HepG2 (cell line): ENCODE measurements at places on chromosomes 2 and 18.

GRCh38 chr18:3624935-3625741, 175.2 kb downstream of the TGIF1 start:
- DNase-seq, result no peak

DNA sequence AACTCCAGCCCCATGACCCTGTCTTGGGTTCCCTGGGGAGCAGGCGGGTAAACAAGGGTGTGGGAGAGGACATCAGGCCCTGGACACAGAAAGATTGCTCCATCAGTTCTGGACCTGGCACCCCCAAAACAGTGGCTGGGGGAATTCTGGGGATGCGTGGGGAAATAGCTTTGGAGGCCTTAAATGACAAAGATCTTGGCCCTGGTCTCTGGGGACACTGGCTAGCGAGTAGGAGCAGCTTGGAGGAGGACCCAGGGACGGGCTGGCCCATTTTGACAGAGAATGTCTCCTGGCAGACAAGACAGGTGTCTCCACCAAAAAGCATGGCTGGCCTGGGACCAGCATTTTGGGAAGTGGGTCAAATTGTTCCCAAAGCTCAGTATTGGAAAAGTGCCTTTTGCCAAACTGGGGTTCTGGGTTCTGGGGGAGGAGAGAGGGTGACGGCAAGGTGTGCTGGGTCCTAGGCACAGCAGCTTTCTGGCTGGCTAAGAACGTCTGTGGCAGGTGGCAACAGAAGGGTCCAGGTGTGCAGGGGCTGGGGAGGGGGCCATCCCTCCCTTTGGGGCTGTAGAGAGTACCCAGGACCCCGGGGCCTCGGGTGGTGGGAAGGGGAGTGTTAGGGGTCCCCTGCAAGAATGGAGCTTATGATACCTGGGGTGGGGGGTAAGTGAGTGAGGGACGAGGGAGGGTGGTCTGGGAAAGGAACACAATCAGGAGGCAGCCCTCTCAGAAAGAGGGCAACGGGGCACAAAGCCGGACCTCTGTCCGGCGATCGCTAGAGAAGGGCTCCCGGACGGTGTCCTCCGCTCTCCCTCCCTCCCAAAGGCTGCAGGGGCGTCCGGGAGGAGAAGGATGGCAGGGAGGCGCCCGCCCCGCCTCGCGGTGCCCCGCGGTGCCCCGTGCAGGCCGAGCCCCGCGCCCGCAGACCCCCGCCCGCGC, 556 bp downstream of the CYRIA start:
- no peak for DNase-seq

DNA sequence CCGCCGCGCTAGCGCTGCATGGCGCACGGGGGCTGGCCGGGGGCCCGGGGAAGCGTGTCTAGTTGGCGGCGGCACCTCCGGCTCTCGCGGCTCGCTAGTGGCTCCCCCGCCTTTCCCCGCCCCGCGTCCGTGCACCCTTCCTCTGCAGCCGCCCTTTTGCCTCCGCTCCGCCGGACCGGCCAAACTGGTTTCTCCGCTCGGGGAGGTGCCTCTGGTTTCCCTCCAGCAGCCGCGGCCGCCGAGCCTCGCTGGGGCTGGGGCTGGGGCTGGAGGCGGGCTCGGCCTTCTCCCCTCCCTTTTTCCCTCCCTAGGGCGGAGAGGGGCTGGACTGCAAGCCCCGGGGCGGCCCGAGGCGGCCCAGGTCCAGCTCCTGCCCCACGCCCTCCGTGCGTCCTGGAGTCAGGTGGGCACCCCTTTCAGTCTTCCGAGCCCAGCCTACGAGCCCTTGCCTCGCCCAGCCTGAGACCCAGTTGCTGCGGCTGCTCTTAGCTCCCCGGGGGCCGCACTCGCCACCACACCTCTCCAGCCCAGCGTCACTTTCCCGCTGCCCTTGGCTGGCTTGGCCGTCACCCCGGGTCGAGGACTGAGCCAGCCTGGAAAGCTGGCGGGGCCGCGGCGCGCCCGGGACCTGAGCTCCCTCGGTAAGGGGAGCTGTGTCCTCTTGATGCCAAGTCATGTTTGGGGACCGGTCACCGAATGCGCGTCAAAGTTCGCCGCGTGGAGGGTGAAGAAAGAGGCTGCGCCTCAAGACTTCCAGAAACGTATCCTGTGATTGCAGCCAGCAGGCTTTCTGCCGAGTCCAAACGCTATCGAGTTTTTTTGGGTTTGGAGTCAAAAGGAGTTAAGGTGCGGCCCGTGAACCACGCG, at the start of gene ATP8B1:
ATP8B1 (minus strand) TSS at position 213 of the 867 bp plus-strand sequence. CDS start 71,508 bp downstream, outside the sequence.
- DNase-seq, result no peak

DNA sequence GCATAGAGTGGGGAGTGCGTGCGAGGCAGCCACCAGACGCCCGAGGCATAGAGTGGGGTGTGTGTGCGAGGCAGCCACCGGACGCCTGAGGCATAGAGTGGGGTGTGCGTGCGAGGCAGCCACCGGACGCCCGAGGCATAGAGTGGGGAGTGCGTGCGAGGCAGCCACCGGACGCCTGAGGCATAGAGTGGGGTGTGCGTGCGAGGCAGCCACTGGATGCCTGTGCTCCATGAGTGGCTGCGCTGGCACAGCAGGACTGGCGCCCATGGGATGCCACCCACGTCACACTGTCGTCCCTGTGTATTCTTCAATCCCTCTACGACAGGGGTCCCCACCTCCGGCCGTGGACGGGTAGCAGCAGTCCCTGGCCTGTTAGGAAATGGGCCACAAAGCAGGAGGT, 221.9 kb downstream of the HDAC4 start:
- no peak for DNase-seq

DNA sequence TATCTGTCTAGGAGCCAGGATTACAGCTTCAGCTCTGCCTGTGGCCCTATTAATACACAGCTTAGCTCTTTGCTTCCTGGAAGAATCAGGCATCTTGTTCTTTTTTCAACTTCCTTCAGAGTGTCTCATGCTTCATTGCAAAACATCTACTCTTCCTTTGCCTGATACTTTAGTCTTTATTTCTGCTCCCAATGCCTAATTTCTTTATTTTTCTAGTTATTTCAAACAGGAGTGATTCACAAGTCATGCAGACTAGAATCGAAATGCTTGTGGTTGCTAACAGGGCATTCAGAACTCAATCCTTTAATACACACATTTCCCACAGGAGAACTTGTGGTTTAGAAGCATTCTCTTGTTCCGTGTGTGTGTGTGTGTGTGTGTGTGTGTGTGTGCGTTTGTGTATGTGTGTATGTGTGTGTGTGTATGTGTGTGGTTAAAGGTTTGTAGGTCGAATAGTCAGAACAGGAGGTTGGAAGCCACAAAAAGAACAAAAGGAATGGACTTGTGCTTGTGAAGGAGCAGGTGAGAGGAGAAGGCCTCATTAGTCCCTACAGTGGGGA, 28.3 kb upstream of the INSIG2 start:
- DNase-seq, result no peak

GRCh38 chr2:7748717-7749415, 831.7 kb downstream of the RNF144A start:
- DNase-seq, result no peak

- no peak for DNase-seq
Observed at GRCh38 chr2:109339519-109339966, 210.5 kb downstream of the SH3RF3 start.

DNA sequence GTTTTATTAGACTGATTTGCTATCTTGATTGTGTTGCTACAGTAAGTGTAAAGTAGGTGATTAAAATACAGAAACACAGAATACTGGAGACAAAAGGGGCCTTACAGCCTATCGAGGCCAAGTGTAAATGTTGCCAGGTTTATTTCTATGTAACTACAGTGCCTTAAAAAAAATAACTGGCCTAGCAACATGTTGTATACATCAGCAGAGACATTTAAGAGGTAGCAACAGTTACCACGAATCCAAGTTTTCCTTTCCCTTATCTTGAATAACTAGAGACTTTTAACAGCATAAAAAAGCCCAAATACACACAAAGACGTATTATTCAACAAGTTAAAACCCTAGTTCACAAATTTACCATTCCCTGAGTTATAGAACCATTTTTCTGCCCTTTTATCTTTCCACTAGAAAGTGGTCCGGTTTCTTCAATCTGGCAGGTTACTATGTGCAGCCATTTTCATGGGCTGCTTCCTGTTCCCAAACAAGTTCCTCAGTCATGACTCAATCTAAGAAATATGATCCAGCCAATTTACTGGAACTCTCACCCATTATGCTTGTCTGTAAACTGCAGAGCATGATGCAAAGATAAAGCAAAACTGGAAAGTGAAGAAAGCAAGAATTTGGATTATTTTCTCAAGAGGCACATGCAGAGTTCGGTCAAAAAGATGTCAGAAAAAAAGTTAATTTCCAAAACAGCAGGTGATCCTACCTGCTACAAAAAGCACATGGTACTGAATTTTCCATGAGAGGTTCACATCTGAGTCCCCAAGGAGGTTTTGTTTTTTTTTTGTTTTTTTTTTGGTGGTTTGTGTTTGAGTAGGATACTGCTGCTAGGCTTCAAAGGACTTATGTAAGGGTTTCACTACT, 22.2 kb downstream of the NFE2L2 start:
- DNase-seq, result peak; percentile 70

GRCh38 chr2:195586062-195586714, 70.8 kb upstream of the SLC39A10 start:
- DNase-seq, result no peak

DNA sequence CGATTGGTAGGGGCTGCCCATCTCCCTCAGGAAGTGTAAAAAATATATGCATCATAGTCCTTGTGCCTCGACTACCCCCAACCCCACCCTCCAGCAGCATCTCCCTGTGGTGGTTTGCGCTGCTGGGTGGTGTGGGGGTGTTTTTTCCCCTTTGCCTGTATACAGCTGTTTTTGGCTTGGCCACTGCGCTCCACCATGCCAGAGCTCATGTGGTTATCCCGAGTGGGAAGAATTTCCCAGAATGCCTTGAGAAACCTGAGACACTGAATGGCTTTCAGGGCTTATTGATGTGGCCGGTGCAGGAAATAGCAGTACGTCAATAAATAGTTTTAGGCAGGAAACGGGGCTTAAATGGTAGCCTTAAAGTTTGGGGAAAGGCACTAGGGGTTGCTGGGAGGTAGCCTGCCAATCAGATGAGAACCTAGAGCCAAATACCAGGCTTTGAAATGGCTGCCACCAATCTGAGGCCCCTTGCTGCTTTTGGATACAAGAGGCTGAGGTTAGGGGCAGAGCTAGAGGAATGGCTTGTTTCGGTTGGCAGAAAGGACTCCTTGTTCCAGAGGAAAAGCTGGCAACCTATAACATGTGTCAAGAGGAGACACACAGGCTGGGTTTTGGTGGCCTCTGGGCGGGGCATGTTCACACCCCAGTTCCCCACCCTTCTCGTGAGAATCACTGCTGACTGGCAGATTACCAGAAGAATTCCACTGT, 144.1 kb downstream of the SMAD7 start:
- DNase-seq, result no peak

GRCh38 chr18:73549236-73549635, 598.4 kb downstream of the FBXO15 start:
- no peak for DNase-seq

DNA sequence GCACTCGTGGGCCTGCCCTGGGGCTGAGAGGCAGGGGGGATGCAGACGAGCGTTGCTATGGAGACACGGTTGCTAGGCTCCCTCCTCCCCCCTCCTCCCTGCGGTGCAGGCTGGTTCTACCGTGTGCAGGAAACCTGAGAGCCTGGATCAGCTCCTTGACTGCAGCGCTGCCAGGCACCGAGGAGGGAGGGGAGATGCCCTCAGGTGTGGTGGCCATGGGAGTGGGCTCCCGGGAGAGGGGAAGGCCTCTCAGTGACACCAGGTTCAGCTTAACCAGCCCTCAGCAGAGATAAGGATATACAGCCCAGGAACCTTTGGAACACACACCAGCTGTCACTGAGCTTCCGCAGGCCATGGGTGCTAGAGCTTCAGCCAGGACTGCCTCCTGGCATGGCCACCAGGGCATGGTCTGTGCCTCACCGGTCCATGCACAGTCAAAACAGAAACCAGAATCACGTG, 124.4 kb upstream of the PXDN start:
- DNase-seq, result no peak

GRCh38 chr2:150095361-150096095, 391.9 kb downstream of the RND3 start:
- no peak for DNase-seq

DNA sequence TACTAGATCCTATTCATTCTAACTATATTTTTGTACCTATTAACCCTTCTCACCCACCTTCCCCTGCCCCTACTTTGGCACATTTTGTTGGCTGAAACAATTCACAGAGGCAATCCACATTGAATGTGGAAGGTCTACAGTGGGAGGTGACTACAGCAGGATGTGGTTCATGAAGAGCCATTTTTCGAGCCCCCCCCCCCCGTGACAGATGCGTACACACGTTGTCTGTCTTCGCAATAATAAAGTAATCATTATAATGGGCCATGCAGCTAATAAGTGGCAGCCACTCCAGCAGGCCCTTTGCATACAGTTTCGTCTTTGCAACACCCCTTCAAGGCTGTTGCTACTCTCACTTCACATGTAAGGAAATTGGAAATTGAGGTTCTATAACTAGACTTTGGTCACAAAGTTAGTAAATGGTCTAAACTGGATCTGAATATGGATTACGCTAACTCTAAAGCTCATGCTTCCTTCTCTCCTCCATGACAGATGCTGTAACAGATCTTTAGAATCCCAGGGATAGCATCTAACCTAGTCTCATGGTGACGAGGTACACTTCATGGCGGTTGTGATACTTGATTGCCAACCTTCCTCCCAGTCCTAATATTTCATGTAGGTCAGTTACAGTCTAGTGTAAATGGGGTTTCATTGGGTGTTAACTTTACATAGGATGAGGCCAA, 176.8 kb downstream of the MYCN start:
- DNase-seq, result no peak

- no peak for DNase-seq
Observed at GRCh38 chr2:169237286-169237685, 125.0 kb downstream of the LRP2 start.

DNA sequence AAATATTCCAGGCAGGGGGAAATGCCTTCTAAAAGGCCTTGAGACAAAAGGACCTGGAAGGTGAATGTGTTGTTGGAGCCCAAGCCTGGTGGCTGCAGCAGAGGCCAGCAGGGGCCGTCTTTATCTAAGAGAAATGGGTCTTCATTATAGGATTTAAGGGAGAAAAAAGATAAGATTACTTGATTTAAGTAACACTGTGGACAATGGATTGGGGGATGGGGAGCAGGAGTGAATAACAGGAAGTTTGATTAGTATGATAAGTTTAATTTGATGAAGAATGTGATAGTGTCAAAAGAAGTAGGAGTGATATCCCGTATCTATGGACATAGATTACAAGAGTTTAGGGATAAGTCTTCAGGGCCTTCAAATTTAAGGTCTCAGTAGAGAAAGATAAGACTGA, 64.2 kb downstream of the WDR75 start:
- no peak for DNase-seq

GRCh38 chr18:62957885-62958472, 242.6 kb downstream of the PHLPP1 start:
- DNase-seq, result peak; percentile 46
